IPS-NIHi11 (cell line): ENCODE measurements at places on chromosomes 7 and 10.

GRCh38 chr7:148914208-148914777 is 30.2 kb upstream of the EZH2 start:
- no peak for DNase-seq

GRCh38 chr7:15490291-15490690 is 71.5 kb downstream of the AGMO start:
- no peak for DNase-seq

DNA sequence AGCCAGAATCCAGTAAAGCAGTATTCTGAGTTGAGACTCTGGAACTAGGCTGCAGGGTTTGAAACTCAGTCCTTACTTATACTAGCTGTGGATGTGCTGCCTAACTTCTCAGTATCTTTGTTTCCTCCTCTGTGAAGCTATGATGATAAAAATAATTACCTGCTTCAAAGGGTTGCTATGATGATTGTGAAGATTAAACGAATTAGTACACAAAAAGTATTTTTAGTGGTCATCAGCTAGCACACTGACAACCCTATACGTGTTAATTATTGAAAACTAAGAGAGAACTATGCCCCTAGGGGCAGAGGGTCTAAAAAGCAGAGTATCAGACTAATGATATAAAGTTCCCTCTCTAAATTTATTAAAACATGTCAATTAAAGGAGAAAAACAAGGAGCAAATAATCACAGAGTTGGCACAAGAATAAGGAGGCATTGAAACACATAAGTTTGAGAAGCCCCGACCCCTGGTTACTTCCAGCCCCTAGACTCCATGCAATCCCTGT is 34.4 kb upstream of the ADD3 start:
- DNase-seq: no peak

GRCh38 chr10:28853195-28853594 is 175.9 kb downstream of the BAMBI start:
- no peak for DNase-seq

DNA sequence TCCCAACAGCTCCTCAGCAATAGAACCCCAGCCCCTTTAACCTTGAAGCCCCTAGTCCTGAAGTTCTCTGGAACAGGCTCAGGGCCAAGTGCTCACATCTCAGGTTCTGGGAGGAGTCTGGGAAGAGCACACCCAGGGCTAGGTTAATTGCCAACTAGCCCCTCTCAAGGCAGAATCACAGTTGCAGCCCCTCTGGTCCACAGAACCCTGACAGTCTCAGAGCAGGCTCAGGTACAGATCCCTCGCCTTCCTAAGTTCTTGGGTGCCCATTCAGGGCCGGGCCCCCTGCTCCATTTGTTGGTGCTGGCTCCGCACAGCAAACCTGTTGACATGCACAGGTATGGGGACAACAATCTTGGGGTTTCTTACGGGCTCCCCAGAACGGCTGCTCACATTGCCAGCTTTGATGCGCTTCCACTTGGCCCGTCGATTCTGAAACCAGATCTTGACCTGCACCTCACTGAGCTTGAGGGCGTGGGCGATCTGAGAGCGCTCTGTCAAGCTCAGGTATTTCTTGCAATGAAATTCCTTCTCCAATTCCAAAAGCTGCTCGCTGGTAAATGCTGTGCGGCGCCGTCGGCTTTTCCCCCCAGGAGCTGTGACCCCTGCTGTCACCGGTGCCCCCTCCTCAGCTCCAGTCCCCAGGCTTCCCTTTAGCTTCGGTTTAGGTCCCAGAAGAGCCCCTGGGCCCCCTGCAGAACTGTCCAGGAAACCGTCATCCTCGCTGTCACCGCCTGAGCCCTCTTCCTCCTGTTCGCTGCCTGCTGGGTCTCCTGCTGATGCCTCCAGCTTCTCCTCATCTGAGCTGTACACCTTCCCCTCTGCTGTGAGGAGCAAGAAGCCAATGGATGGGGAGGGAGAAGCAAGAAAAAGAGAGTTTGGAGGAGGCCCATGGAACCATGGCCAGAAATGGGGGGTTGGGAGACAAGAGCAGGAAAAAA is 18.9 kb downstream of the GBX1 start:
- DNase-seq: no peak

DNA sequence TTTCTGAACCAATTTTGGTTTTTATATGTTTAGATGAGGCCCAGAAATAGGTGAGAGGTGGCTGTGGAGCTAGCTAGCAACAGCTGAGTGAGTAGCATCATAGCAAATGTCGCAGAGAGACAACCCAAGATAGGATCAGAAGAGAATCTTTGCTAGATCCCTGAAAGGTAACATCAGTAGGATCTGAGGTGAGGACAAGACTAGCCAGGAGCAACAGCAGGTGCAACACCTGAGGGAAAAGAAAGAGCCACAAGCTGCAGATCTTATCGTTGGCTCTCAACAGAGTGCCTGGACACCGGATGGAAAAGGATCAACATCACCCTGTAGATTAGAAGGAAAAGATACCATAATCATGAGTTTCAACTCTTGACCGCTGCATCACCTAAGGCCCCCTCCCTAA is 4.4 kb downstream of the ST8SIA6 start:
- DNase-seq: no peak

DNA sequence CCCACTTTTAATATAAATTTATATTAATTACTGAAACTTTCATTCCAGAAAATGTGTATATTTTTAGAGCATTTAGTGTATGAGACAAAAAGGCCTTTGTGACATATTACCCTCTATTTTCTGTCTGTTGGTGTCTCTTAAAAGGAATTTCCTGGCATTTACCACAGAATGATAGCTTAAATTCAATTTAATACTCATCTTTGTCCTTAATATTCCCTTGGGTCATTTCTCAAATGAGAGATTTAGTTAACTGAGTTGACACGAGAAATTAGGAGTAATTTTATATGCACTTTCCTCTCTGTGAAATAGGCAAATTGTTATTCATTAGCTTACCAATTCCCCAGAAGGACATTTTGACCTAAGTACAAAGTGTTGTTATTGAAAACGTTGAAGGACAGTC is 101.7 kb upstream of the CTTNBP2 start:
- no peak for DNase-seq

DNA sequence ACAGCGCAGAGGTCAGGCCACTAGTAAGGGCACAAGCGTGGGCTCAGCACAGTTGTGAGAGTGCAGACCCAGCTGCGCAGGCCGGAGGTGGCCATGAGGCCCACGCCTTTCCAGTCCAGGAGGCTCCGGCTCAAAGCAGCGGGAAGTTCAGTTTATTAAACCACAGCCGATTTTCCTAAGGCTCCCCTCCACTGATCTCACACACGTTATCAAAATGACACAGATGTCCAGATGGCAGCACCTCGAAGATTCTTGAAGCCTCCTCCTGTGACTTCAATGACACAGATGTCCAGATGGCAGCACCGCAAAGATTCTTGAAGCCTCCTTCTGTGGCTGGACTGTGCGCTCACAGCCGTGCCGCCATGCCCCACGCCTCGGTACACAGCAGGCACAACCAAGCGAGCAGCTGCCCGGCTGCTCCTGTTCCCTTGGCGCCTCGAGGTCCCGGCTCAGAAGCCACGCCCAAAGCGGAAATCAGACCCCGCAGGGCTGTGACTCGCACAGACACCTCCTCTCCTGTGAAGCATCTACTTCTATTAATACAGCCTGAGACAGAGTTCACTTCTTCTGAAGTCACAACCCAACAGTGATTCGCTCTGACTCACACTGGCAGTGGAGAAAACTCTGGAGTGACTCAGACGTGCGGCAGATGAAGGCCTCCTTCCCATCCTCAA is 122.7 kb downstream of the MAD1L1 start:
- no peak for DNase-seq

DNA sequence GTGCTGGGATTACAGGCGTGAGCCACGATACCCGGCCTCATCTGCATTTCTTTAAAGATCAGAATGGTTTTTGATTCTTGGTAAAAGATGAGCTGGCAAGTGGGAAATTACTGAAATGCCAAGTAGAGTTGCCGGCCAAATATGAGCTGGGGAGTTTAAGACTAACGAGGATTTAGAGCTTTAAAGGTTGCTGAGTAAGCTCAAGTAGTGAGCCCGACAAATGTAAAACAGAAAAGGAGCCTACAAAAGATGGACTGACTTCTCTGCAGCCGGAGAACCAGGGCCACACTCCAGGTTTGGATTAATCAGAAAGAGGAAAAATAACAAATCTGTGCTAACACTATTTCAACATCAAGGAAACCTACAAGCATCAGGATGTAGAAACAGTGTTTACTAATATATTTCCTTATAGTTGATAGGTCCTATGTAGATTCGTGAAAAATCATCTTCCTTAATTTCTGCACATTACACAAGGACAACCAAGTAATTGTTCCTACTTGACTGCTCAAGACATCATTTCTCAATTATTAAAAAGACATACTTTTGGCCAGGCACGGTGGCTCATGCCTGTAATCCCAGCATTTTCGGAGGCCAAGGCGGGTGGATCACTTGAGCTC is 49.6 kb downstream of the MPP7 start:
- no peak for DNase-seq

- no peak for DNase-seq
These were observed 1.8 kb downstream of the AP4M1 start for GRCh38 chr7:100102950-100103840.

GRCh38 chr10:59625721-59626522 is 83.7 kb downstream of the SLC16A9 start:
- peak; percentile 71 for DNase-seq

GRCh38 chr7:105673367-105674084 is 92.2 kb upstream of the EFCAB10 start:
- no peak for DNase-seq

DNA sequence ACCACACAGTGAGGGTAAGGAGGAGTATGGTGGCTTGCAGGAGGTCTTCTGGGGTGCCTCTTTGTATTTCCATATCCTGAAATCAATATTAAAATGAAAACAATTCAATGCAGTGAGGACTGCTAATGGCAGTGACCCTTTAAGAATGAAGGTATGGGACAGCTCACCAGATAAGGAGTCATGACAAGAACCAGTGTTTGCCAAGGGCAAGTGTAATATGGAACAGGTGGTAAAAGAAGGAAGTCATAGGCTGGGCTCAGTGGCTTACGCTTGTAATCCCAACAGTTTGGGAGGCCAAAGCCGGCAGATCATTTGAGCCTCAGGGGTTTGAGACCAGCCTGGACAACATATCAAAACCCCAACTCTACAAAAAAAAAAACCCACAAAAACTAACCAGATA is 20.0 kb upstream of the LIPA start:
- DNase-seq: no peak

GRCh38 chr7:107045195-107045960 is 873 bp downstream of the PRKAR2B start:
- peak; percentile 31 for DNase-seq
